AG10803 (cell line): ENCODE measurements at places on chromosomes 7 and 10.
A peak's percentile ranks its signal among the peaks of the same experiment; 100 is the strongest.

GRCh38 chr7:127845522-127846214, 185.6 kb downstream of the LRRC4 start:
- no peak for DNase-seq

DNA sequence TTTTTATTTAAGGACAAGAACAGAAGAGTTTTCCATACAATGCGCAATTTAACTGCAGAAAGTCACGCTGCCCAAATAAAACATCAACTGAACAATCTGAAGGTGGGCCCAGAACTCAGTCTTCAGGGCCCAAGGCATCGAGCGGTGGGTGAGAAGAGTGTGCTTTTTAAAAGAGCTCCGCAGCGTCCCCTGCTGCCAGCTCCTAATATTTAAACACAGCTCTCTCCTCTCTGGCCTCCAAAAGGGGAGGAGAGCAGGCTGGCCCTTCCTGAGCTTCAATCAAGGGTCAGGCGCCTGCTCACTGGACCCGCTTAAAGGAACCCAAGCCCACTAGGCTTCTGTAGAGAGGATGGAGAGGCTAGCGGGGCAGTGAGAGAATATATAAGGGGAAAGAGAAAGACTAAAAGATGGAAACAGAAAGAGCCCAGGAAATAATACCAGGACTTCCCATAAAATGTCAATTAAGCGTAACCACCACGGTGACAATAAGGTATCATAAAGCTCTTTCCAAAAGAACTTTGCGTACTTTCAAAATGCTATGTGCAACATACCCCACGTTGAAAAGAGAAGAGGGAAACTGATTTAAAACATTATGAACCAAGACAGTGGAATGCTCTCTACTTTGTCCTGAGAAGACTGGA, 2.8 kb downstream of the FAM53B start:
- peak; percentile 59 for DNase-seq

GRCh38 chr7:4202154-4202736, 479.9 kb upstream of the FOXK1 start:
- DNase-seq = no peak

DNA sequence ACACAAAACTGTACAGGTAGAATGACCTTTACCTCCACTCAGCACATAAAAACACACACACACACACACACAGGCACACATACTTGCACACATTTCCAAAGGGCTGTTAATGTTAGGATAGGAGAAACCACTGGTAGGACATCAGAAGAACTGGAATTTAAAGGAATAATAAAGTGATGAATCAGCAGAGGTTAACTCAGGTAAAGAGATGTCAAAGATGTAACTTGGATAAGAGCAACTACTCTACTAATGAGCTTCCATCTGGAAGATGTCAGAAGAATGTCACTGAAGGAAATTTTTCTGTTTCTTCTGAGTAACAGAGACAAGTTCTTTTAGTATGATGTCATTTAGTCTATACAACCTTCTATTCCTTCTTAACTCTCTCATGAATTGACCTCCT, 26.4 kb upstream of the GPR37 start:
- DNase-seq = no peak

GRCh38 chr7:24956021-24956420, 24.0 kb downstream of the OSBPL3 start:
- peak; percentile 32 for DNase-seq
